Activated CD4-positive, alpha-beta T cell treated with anti-CD3 and anti-CD28 coated beads, Interleukin-2, amount 50 U/mL, for 4 hours (primary cell): ENCODE measurements at places on chromosomes 6 and 20.

DNA sequence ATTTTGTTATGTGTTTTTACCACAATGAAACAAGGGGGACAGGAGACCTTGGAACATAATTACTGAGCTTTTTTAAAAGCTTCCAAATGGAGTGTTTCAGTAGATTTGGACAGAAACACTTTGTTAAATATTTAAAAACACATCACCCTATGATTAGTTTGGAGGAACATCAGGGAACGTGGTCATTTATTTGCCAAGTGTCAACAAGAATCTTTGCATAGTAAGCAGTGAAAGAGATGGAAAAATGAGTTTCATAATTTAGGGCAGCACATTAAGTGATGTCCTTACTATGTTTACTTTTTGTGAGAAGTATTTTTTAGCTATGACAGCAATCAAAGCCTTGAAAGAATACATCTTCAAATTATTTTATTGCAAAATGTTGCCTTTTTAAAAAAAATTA, 82.6 kb downstream of the PROKR2 start:
- DNase-seq: no peak

GRCh38 chr6:117906507-117906957, 532 bp upstream of the SLC35F1 start:
- no peak for DNase-seq

GRCh38 chr20:5090191-5090590, 29.6 kb downstream of the PCNA start:
- no peak for DNase-seq

DNA sequence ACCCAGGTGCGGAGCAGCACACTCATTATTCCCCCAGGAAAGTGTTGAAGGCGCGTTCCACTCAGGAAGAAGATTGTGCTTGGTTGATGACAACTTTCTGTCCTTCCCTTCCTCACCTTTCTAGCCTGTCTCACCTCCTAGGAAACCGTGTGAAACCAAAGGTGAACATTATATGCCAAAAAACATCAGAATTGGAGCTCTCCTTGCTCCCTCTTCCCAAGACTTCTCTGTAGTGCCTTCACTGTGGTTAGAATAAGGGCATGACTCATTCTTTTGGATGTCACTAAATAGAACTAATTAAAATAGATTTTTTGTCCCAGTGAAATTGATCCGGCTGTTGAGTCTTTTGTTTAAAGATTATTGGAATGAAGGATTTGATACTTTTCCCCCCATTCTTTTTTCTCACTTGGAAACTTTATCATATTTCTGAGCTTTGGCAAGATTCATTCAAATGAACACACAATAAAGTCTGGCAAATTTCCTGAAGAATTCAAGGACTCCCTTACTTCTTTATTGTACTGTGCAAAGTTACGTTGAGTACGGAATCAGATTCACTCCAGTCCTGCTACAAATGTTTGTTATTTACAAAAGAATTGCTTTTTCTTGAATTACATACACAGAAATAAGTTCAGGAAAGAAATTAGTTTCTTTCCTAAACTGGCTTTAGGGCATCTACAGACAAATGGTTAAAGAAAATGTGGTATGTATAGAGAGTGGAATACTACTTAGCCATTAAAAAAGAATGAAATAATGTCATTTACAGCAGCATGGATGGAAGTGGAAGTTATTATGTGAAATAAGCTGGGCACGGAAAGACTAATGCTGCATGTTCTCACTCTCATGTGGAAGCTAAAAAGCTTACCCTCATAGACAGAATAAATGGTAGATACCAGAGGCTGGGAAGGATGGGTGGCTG, 142.8 kb upstream of the AKAP12 start:
- no peak for DNase-seq

GRCh38 chr6:107144666-107145065, 29.4 kb upstream of the BEND3 start:
- DNase-seq: no peak
